Aorta (tissue), 5 donors: ENCODE measurements at places on chromosomes 5 and 9. TPM values are rescaled to one million over a fixed set of nuclear protein-coding genes. Genes with fewer than 3 reads are reported as not detected.

GRCh38 chr5:178818094-178818493 is 41.7 kb upstream of the ZNF354B start:
- DNase-seq: no peak

Gene KLHL3
- 3.2 TPM for polyA plus RNA-seq

Gene SAXO1
- not detected for polyA plus RNA-seq

Gene CCNI2
- polyA plus RNA-seq: 0.38 TPM

Gene NR5A1
- polyA plus RNA-seq: not detected
